ENCODE measurements at places on chromosomes 1 and 21. TPM values are rescaled to one million over a fixed set of nuclear protein-coding genes. Genes with fewer than 3 reads are reported as not detected.

DNA sequence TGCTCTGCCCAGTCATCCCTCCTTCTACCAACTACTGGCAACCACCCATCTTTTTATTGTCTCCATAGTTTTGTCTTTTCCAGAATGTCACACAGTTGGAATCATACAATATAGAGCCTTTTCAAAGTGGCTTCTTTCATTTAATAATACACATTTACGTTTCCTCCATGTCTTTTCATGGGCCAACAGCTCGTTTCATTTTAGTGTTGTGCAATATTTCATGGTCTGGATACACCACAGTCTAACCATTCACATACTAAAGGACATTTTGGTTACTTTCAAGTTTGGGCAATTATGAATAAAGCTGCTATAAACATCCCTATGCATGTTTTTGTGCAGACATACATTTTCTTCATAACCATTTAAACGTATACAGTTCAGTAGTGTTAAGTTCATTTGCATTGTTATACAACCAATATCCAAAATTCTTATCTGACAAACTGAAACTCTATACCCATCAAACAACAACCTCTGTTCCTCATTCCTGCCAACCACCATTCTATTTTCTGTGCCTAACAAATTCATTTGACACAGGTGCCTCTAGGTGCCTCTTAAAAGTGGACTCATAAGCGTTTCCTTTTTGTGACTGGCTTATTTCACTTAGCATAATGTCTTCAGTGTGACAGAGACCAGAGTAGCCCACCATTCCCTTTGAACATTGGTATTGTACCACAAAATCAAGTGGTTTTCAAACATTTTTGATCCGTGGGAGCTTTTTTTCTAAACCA lies 138.1 kb downstream of the NR5A2 start:
- DNase-seq, result no peak

GRCh38 chr1:162701286-162701685 lies 69.0 kb downstream of the DDR2 start:
- DNase-seq, result no peak

- DNase-seq, result no peak
Measured at GRCh38 chr1:39046613-39047210, 20.6 kb downstream of the NDUFS5 start.

DNA sequence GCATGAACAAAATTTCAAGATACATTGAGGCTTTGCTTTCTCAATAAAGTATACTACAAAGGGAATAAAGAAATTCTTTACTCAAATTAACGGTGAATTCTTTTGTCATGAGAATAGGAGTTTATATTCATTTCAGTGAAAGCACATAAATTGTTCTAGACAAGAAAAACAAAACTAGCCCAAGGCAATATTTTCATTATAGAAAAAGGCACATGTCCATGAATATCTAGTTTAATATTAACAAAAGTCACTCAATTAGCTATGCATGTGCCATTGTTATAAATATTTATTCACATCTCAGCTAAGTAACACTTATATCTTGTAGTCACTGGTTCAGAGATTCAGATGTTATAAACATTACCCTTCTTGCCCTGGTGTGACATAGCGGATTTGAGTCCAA lies 369.3 kb downstream of the GPATCH2 start:
- DNase-seq, result no peak

SLC35F3 gene
- 3.2 TPM for total RNA-seq
